Smooth muscle cell of the pulmonary artery (primary cell): ENCODE measurements at places on chromosomes 5 and 9. TPM values are rescaled to one million over a fixed set of nuclear protein-coding genes. Genes with fewer than 3 reads are reported as not detected.

Gene IGFBPL1
- 0.20 TPM in 1 of 2 replicates, not detected in the other for total RNA-seq

Gene IFNB1
- total RNA-seq: not detected in 2 replicates

Gene SLCO4C1
- not detected in 2 replicates for total RNA-seq

Gene ANKRD20A1
- total RNA-seq: not detected in 2 replicates

Gene RETREG1
- 0.83 and 2.4 TPM in 2 replicates for total RNA-seq

Gene IL5
- total RNA-seq: not detected in 2 replicates

Gene TMOD1
- total RNA-seq: 0.69 and 1.1 TPM in 2 replicates

Gene ANKRD34B
- total RNA-seq: not detected in 2 replicates

Gene TMC1
- 0.17 and 0.59 TPM in 2 replicates for total RNA-seq

Gene GEMIN5
- 16.7 and 20.7 TPM in 2 replicates for total RNA-seq

Gene KIAA1958
- 1.9 and 2.3 TPM in 2 replicates for total RNA-seq

Gene PCDHA7
- total RNA-seq: 1.4 and 1.7 TPM in 2 replicates

Gene FGF1
- total RNA-seq: 4.1 and 10.4 TPM in 2 replicates

Gene PDCD1LG2
- total RNA-seq: 9.1 and 22.8 TPM in 2 replicates

Gene KIF20A
- total RNA-seq: 8.9 and 21.6 TPM in 2 replicates

Gene NIPAL4
- total RNA-seq: 0.07 TPM in 2 replicates

Gene GZMA
- not detected in 2 replicates for total RNA-seq

Gene CERCAM
- total RNA-seq: 338 and 365 TPM in 2 replicates

Gene ZNF462
- total RNA-seq: 18.2 and 24.6 TPM in 2 replicates

Gene PROB1
- 1.3 and 1.7 TPM in 2 replicates for total RNA-seq

Gene LHX3
- not detected in 2 replicates for total RNA-seq

Gene GLRA1
- total RNA-seq: not detected in 2 replicates

Gene PIP5KL1
- total RNA-seq: 1.4 and 3.4 TPM in 2 replicates

Gene SLC6A18
- total RNA-seq: not detected in 2 replicates

Gene PCDHGA1
- 1.2 and 1.4 TPM in 2 replicates for total RNA-seq

Gene NACC2
- total RNA-seq: 38.3 and 42.6 TPM in 2 replicates
